ENCODE measurements at places on chromosomes 3 and 15. TPM values are rescaled to one million over a fixed set of nuclear protein-coding genes. Genes with fewer than 3 reads are reported as not detected.

PCCB gene
- 57.7 TPM for total RNA-seq

CLDN11 gene
- 18.2 TPM for total RNA-seq

DISP2 gene
- 18.0 TPM for total RNA-seq

STAB1 gene
- 16.8 TPM for total RNA-seq

COL8A1 gene
- 1.8 TPM for total RNA-seq

AP4E1 gene
- 16.8 TPM for total RNA-seq

ST3GAL6 gene
- 10.6 TPM for total RNA-seq

INSYN1 gene
- 36.0 TPM for total RNA-seq

SAMD7 gene
- not detected for total RNA-seq

HIGD2B gene
- total RNA-seq = not detected

ANO10 gene
- total RNA-seq = 48.4 TPM

ANKUB1 gene
- 4.2 TPM for total RNA-seq

SCG5 gene
- 157 TPM for total RNA-seq

ITGB5 gene
- 55.4 TPM for total RNA-seq

CLDN18 gene
- total RNA-seq = not detected

ABI3BP gene
- total RNA-seq = 1.8 TPM

ACOX2 gene
- 5.1 TPM for total RNA-seq

ROPN1B gene
- total RNA-seq = 3.2 TPM

POPDC2 gene
- 0.69 TPM for total RNA-seq

BLM gene
- total RNA-seq = 13.6 TPM

FGF7 gene
- total RNA-seq = 0.69 TPM

LHFPL4 gene
- 55.1 TPM for total RNA-seq

OXTR gene
- 3.0 TPM for total RNA-seq

CLDN1 gene
- 3.0 TPM for total RNA-seq

SLC6A20 gene
- 5.1 TPM for total RNA-seq

TPRG1 gene
- total RNA-seq = 4.4 TPM

DAG1 gene
- 33.4 TPM for total RNA-seq

GRIP2 gene
- total RNA-seq = 11.3 TPM

LIPH gene
- total RNA-seq = 0.46 TPM

IL12A gene
- 1.4 TPM for total RNA-seq

IL17RB gene
- 9.0 TPM for total RNA-seq

GTPBP8 gene
- total RNA-seq = 27.0 TPM

TMEM266 gene
- 12.5 TPM for total RNA-seq

KNL1 gene
- 12.0 TPM for total RNA-seq

CFAP100 gene
- total RNA-seq = 6.5 TPM

TUSC2 gene
- total RNA-seq = 23.8 TPM

XIRP1 gene
- total RNA-seq = under 0.01 TPM

FSD2 gene
- not detected for total RNA-seq

LEKR1 gene
- 1.6 TPM for total RNA-seq

CHRM5 gene
- 10.6 TPM for total RNA-seq

SH2D7 gene
- total RNA-seq = not detected
